Osteoblast (primary cell): ENCODE measurements at places on chromosomes 2 and 18. TPM values are rescaled to one million over a fixed set of nuclear protein-coding genes. Genes with fewer than 3 reads are reported as not detected.

The RFTN2 gene
- total RNA-seq, result 14.5 and 18.6 TPM in 2 replicates

The BOLL gene
- total RNA-seq, result not detected in 2 replicates

The SDC1 gene
- total RNA-seq, result 7.6 and 11.8 TPM in 2 replicates

The EMILIN1 gene
- total RNA-seq, result 137 and 138 TPM in 2 replicates

- DNase-seq, result peak; percentile 76
Measured at GRCh38 chr2:29053670-29054400, 20.5 kb downstream of the PCARE start.

- no peak for DNase-seq
Measured at GRCh38 chr2:30486655-30487054, 39.6 kb downstream of the LCLAT1 start.

GRCh38 chr2:209472112-209472832, 48.4 kb downstream of the MAP2 start:
- DNase-seq, result peak; percentile 66

DNA sequence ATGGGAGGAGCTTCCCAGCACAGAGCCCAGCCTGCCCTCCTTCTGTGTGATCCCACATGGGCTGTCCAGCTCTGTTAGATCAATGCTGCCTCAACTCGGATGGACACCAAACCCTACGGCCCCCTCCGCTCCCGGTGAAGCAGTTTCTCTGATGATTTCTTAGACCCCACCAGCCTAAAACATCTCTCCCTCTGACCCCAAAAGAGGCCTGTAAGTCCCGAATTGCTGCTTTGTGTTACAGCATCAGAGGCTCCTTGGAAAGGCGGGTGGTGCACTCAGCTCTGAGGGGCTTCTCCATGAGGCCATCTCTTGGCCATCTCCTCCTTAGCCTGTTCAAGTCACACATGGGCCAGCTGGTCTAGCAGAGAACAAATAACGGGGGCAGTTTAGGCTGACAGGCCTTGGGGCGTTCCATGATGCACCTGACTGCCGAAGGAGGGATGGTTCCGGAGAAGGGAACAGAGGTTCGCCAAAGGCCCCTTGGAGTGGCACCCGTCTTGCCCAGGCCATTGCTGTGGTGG, 240.7 kb downstream of the SH3RF3 start:
- DNase-seq, result no peak

- no peak for DNase-seq
Measured at GRCh38 chr2:157822993-157823392, 53.1 kb downstream of the ACVR1 start.

DNA sequence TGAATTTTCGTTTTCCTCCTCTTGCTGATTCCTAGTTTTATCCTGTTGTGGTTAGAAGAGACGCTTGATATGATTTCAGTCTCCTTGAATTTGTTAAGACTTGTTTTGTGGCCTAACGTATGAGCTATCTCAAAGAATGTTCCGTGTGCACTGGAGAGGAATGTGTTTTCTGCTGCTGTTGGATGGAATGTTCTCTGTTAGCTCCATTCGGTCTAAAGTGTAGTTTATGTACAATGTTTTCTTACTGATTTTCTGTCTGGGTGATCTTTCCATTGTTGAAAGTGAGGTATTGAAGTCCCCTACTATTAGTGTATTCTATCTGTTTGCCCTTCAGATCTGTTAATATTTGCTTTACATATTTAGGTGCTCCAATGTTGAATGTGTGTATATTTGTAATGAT, 25.9 kb downstream of the COLEC11 start:
- DNase-seq, result no peak

- DNase-seq, result no peak
Measured at GRCh38 chr2:51920509-51920908, 888.6 kb upstream of the NRXN1 start.

DNA sequence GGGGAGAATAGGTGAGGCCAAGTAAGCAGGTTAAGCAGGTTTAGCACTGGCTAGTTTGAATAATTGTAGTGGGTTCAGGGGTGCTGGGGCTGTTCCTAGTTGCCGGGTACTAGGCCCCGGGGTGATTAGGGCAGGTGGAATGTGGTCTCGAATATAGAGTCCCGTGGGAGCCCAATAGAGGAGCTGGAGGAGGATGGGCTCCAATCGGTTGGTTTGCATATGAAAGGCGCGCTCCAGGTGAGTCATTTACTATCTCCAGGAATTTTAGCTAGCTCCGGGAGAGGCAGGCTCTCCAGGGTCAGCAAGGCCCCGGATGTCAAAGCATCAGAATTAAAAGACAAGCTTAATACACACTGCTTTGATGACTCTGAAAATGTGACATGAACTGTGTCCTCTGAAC, 304.0 kb downstream of the ZNF521 start:
- no peak for DNase-seq

DNA sequence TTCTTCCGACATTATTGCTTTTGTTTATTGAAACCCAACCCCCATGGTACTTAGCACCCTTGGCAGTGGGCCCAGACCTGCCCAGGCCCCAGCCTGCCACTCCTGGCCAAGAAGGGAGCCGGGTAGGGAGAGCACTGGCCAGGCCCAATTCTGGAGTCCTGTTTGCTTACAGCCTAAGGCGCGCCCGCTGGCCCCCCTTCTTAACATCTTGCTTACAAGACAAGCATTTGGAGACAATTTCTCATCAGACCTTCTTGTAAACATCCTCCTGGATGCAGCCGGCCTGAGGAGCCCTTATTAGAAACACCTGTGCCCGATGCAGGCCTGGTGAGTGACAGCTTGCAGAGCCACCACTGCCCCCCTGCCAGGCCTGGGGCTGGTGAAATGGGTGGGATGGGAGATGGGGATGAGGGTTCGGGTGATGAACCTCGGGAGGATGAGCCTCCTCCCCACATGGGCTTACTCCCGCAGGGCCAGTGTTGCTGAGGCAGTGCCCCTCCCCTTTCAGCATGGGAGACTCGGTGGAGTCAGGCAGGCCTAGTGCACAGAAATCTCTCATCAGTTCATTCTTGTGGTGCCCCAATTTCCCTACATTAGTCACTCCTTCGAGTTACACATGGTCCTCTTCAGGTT, 217.5 kb downstream of the CYP26B1 start:
- DNase-seq, result no peak

DNA sequence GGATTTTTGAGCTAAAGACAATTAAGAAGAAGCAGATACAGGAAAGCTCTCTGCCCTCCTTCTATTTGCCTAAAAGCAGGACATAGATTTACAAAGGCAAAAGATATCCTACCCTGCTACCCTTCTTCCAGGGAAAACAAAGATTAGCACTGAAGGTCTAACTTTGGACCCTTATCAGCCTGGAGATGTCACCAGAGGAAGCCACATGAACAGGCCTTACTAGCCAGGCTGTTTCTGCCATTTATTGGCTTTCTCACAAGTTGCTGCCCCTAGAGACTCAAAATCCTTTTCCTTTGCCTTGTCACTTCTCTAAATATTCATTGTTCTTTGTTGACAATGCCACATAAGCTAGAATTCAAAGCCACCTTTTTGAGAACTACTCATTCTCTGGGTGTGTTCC, 147.3 kb downstream of the B3GNT2 start:
- DNase-seq, result no peak

- no peak for DNase-seq
Measured at GRCh38 chr2:179277429-179278196, 13.0 kb upstream of the SESTD1 start.

GRCh38 chr2:7281231-7282201, 364.3 kb downstream of the RNF144A start:
- DNase-seq, result no peak

DNA sequence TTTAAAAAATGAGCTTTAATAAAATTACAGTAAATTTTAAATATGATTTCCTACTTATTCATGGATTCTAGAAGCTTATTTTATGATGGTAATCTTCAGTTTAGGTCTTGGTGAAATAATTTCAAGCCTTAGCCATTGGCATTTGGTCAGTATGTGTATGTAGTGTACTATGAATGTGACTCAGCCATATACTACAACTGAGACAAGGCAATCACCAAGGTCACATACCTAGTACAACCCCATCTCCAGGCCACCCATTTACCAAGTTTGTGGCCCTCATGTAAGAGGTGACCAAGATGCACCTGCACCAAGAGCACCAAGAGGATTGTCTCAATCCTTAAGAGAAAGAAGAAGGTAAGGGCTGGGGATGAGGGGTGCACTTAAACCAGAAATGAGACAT, 54.8 kb upstream of the FRZB start:
- no peak for DNase-seq

DNA sequence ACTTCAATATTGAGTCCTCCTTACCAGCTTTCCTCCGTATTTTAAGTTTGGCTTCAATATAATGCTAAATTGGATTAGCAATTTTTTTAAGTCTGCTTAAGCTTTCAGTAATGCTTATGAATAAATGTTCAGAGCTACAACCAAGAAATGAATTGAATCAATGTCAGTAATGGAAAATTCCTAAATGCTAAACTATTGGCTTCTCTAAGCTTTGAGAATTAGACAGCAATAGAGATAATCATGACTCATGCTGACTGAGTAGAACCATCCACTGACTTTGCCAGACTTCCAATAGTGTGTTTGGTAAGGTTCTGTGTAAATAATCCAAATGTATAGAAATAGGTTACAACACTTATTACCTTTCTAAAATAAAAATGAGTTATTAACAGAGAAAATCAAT, 8.9 kb upstream of the PDE1A start:
- DNase-seq, result no peak
